ENCODE measurements at places on chromosomes 5 and 9.

- no peak for DNase-seq
These were observed 129.7 kb upstream of the SLIT3 start for GRCh38 chr5:169430671-169431070.

- no peak for DNase-seq
These were observed 22.4 kb downstream of the NANS start for GRCh38 chr9:98078895-98079294.

GRCh38 chr5:64147849-64148441, 17.7 kb upstream of the RNF180 start:
- no peak for DNase-seq

DNA sequence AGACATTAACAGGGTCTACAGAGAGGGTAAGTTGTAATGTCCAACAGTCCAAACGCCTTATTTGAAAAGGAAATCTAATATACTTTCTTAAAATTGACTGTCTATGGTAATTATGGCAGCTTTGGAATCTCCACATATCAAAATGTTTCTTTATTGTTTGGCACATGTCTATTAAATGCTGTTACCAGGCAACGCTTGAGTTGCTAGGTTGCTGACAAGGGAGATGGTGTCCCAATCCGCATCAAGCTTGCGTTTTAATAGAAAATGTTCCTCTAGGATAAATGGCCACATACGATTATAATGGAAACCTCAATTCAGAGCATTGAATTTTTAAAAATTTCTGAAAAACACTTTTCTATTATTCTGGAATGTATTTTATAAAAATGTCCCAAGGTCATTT, 9.2 kb downstream of the ANXA1 start:
- no peak for DNase-seq
